ENCODE measurements at places on chromosomes 5 and 9.

DNA sequence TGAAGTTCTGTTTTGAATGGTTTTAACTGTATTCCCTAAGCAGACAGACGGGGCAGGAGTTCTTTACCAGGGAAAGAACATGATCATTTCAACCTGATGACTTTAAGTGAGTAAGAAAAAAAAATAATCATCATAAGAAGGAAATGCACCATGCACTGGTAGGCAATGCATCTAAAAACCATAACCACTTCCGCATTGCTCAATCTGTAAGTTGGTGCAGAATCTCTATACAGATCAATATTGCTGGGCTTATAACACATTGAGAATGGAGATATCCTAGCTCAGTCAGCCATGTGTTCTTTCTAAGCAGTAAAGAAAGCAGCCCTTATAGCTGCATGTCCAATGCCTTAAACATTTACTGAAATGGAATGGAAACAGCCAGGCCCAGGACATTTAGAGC is 407.1 kb upstream of the DMAC1 start:
- DNase-seq: no peak

GRCh38 chr5:32443541-32444430 is 754 bp downstream of the ZFR start:
- no peak for DNase-seq

GRCh38 chr9:30928045-30928444 is 1456.4 kb upstream of the ACO1 start:
- no peak for DNase-seq

DNA sequence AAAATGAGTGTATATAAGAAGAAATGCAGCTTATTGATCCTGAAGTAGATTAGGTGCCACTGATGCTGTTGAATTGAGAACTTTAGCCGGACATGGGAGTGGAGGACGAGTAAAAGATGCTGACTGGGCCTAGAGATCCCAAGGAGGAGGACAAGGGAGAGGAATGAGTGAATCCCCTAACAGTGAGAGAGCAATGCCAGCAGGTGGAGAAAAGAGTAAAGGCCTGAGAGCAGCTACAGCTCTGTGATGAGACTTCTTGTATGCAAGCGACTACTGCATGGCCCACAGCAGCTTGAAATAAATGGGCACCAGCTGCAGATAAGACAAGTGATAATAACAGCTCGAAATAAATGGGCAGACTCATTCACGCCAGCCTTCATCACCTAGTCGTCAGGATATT is 44.5 kb upstream of the JMY start:
- DNase-seq: no peak

- no peak for DNase-seq
Measured at GRCh38 chr5:174459071-174459702, 265.2 kb upstream of the MSX2 start.

DNA sequence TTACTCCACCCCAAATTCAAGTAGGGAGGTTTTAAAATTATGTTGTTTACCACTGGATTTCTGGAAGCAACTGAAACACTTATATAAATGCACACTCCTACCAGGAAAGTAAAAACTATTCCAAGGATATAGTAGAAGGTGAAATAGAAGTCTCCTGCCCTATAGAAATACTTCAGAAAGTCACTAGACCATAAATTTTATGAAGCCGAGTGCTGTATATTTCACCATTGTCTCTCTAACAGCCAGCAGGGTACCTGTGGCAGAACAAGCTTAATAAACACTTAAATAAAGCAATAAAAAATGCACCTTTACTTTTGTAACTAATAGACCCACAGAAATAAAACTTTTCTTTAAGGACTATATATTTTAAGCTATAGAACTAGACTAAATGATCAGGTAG is 631.6 kb downstream of the PDE4D start:
- no peak for DNase-seq

- no peak for DNase-seq
Measured at GRCh38 chr5:180069589-180070247, 1.8 kb downstream of the RNF130 start.

DNA sequence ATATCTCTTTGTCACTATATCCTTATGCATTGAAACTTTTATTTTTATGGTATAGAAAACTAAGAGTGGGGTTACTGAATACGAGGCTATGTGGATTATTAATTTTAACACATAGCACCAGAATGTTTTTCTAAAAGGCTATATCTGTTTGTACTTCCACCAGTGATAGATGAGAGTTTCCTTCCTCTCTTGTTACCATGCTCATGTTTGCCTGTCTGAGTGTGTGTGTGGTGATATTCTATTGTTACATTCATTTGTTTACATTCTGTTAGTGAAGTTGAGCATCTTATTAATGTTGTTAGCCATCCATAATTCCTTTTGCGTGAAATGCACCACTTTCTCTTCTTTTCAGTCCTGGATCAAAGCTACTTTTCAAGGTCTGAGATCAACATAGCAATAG is 54.1 kb upstream of the ALDH1A1 start:
- no peak for DNase-seq

GRCh38 chr9:15542624-15543023 is 10.2 kb upstream of the CCDC171 start:
- no peak for DNase-seq

DNA sequence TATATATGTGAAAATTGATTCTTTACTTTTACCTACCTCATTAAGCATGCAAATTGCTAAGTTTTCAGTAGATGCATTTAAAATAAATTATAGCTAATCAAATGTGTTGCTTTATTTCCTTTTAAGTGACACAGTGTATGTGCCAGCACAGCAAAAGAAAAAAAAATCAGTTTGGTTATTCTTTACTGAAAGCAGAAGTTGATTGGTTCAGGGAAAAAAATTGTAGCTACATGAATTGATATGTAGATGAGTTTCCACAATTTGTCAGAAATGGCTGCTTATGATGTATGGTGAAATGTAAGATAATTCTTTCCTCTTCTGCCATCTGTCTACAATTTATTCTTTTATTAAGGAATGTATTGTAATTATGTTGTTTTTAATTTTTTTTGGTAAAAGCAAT is 57.8 kb downstream of the PARP8 start:
- DNase-seq: no peak

DNA sequence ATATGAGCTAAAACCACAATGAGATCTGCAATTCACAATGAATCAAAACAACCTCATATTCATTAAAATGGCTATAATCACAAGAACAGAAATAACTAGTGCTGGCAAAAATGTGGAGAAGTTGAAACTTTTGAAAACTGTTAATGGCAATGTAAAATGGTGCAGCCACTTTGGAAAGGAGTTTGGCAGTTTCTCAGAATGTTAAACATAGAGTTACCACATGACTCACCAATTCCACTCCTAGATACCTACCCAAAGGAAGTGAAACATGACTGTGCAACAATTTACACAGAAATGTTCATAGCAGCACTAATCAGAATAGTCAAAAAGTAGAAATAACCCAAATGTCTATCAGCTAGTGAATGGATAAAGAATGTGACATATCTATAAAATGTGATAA is 862.2 kb downstream of the DTWD2 start:
- no peak for DNase-seq

DNA sequence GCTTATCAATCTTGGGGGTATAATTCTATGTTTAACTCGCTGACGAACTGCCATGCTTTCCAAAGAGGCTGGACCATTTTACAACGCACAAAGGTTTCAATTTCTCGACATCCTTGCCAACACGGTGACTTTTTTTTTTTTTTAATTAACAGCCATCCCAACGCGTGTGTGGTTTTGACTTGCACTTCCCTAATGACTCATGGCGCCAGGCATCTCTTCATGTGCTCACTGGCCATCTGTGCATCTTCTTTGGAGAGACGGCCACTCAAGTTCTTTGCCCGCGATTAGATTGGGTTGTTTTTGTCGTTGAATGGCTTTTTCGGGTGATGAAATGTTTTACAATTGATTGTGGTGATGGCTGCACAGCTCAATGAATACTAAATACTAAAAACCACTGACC is 12.5 kb upstream of the CARD9 start:
- DNase-seq: no peak

DNA sequence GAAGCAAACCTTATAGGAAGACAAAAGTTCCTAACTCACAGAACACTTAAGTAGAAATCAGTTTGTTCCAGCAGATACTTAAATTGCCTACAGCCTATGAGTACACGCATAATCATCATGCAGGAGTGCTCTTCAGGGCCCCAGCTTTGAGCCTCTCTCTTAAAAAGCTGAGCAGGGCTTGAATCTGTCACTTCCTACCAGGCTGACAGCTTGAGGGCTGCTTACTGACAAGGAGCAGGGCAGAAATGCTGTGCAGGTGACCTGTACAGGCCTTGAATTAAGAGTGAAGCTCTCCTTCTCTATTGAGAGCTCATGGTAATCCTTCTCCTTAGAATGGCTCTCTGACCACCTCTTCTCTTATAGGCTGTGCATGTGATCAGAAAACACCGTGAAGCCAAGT is 66.5 kb upstream of the MAST4 start:
- DNase-seq: no peak

- DNase-seq: no peak
Measured at GRCh38 chr9:68714416-68715180, 9.6 kb downstream of the PIP5K1B start.

- no peak for DNase-seq
Measured at GRCh38 chr5:36611520-36612274, 5.3 kb downstream of the SLC1A3 start.

GRCh38 chr9:72217306-72217842 is 68.1 kb downstream of the GDA start:
- DNase-seq: no peak

DNA sequence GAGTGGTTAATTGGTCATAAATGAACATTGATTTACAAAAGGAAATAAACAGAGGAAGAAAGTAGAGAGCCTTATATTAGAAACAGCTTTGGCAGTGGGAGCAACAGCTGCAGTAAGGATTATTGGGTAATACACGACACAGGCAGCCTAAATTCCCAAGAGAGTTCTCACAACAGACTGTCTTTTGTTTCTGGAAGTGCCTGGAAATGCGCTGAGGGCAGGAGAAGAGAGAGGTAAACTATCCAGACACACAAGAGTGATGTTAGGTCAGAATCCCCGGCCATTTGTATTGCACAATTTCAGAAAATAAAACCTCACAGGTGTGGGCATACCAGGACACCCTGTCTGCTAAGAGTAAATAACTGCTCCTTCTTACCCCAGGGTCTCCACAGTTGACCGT is 450.4 kb upstream of the CTNND2 start:
- DNase-seq: no peak

DNA sequence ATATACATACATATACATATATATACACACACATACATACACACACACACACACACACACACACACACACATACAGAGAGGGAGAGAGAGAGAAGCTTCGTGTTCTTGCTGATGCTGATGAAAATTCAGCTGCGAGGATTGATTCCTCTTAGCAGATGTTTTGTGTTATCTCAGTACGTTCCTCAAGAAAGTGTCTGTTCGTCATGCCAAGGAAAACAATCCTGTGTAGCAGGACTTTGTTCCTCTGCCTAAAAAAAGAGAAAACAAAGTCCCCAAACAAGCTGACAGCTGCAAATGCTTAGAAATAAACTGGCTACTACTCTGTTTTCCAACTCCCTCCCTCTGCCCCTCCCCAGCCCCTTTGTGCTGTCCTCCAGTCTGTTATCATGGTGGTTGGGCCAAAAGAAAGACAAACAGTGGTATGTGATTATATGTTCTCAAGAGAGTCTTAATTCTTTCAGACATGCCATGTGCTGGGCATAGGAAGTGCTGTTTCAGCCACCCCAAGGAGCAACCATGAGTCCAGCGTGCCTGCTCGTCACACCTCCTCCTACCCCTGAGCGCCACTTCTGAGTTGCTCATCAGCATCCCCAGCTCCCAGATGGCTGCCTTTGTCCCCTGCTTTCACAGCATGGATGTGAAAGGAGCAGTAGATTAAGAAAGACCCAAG is 71.5 kb upstream of the EQTN start:
- DNase-seq: no peak

GRCh38 chr5:167442922-167443321 is 848.5 kb upstream of the WWC1 start:
- DNase-seq: no peak

DNA sequence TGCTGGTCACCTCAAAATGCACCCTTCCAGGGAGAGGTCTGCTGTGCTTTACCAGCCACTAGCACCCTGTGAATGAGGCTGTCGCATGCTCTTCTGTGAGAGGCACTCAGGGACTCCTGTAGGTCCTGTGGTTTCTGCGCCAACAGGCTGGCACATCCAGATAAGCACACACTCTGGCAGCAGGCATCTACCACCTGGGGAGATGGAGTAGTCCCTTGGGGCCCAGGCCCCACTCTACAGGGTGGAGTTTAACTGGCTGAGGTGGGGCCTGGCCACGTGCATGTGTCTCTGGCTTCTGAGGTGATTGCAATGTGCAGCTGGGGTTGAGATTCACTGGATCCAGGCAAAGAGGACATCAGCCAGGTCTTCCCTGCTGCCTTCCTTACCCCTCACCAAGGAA is 32.3 kb downstream of the TMEM174 start:
- no peak for DNase-seq

GRCh38 chr5:109959652-109960051 is 269.9 kb downstream of the MAN2A1 start:
- DNase-seq: no peak

- no peak for DNase-seq
Measured at GRCh38 chr9:8521112-8521511, 721.5 kb upstream of the DMAC1 start.

GRCh38 chr5:66724349-66725139 is 128.4 kb downstream of the MAST4 start:
- DNase-seq: no peak

- no peak for DNase-seq
Measured at GRCh38 chr5:178210073-178210535, 5.8 kb downstream of the HNRNPAB start.

GRCh38 chr5:119301906-119302305 is 53.9 kb upstream of the TNFAIP8 start:
- no peak for DNase-seq

DNA sequence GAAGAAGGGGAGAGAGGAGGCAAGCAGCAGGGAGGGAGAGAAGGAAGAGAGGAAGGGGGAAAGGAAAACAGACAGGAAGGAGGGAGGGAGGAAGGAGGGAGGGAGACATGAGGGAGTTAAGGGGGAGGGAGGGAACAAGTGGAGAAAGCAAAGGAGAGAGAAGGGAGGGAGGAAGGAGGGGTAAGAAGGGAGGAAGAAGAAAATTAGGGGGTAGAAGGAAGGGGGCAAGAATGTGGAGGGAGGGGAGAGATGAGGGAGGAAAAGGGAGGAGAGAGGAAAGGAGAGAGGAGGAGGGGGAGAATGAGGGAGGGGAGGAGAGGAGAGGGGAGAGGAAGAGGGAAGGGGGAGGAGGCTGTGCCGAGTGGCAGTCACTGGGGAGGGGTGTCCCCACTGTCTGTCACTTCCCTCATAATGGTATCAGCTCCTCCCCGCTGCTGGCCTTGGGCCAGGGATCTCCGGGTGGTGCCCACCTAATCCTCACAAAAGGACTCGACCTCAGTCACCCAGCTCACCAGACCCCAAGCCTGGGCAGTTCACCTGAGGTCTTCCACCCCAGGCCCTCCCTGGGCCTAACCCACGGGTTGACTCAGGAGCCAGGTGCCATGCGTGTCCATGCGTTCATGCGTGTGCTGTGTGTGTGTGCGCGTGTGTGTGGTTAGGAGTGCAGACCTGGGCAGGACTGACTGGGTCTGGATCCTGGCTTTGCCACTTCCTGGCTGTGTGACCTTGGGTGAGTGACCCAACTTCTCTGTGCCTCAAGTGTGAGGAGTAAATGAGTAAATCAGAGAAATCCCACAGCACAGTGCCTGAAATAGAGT is 18.1 kb downstream of the C9orf50 start:
- no peak for DNase-seq

GRCh38 chr9:26947736-26948135 is 694 bp upstream of the PLAA start:
- DNase-seq: no peak

All from GM18507 (cell line).